ENCODE measurements at places on chromosomes 16 and 17.
A peak's percentile ranks its signal among the peaks of the same experiment; 100 is the strongest.

DNA sequence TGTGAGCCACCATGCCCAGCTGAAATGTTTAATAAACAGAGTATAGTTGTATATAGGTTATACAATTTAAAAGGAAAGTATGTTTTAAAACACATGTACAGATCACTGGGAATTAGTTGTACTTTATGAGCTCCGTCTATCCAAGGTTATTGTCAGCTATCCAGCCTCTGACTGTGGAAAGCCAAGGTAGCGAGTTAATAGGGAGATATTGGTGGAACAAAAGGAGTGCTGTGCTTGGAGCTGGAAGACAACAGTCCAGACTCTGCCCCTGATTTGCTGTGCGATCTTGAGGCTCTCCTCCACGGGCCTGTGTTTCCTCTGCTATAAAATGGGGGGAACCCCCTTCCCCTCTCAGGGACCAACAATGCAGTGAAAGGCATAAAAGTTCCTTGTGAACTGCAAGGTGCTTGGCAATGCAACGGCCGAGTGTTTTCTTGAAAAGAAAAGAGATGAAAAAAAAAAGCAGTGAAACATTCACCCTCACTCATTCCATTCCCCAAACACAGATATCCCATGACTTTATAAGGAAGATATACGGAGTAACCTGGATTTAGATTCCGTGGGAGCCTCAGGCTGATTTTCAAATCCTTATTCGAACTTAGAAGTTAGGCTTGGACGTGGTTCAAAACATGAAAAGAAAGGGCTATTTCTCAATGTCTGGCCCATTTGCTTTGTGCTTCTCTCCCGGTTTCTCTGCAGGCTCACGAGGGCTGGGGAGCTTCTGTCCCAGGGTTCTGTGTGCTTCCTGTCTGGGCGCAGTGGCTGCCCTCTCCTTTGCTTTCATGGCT is 34.1 kb downstream of the CUEDC1 start:
- DNase-seq, result no peak

GRCh38 chr16:12518241-12519175 is 285.2 kb downstream of the CPPED1 start:
- DNase-seq, result no peak

GRCh38 chr16:68732042-68732680 is 4.9 kb upstream of the CDH1 start:
- DNase-seq, result no peak

DNA sequence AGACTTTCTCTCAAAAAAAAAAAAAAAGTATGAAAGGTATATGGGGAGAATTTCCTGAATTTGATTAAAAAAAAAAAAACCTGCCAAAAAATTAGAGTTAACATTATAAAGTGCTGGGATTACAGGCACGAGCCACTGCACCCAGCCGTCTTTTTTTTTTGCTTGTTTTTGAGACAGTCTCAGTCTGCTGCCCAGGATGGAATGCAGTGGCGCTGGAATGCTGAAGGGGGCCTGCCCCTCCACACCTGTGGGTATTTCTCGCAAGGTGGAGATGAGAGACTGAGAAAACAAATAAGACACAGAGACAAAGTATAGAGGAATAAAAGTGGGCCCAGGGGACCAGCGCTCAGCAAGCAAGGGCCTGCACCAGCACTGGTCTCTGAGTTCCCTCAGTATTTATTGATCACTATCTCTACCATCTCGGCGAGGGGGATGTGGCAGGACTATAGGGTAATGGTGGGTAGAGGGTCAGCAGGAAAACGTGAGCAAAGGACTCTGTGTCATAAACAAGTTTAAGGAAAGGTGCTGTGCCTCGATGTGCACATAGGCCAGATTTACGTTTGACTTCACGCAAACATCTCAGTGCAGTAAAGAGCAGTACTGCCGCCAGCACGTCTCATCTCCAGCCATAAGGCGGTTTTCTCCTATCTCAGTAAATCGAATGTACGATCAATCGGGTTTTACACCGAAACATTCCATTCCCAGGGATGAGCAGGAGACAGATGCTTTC is 117.2 kb downstream of the GOSR1 start:
- no peak for DNase-seq

DNA sequence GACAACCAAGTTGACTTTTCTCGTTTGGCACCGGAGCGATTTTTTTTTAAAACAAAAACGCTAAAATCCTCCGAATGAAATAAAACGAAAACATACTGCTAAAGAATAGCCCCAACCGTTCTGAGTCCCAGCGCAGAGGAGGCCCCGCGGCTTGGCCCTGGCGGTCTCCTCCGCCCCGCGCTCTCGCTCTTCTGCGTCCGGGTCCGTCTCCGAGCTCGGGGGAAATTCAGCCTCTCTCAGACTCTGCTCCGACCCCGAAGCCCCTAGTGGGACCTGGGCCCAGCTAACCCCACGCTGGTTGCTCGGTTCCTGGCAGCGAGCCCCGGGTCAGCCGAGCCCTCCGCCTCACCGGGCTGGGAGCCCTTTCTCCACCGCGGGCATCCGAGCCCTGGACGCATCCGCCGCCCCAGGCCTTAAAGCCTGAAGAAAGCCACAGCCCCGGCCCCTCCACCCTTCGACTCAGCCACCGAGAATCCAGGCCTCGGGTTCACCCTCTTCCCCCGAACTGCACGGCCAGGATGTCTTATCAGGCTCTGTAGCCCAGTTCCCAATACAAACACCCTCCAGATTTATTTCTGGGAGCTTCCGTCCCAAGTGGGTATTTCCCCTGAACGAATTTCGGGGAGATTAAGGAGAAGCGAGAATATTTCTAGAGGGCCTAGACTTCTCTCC is 1.2 kb downstream of the TBX2 start:
- DNase-seq, result peak; percentile 71

DNA sequence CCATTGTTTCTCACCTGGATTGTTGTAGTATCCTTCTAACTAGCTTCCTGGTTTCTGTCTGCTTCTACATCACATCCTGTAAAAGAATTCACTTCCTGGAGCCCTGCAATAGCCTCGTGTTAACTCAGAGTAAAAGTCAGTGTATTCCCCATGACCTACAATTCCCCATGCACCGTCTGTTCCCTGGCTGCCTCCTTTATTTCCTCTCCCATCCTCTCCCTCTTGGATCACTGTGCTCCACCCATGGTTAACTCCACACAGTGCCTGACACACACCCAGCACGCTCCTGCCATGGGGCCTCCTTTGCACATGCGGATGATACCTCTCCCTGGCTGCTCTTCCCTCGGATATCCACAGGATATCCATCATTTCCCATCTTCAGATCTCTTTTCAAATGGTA is 301.4 kb upstream of the IRX3 start:
- no peak for DNase-seq

GRCh38 chr16:82641336-82641984 is 14.7 kb downstream of the CDH13 start:
- no peak for DNase-seq

DNA sequence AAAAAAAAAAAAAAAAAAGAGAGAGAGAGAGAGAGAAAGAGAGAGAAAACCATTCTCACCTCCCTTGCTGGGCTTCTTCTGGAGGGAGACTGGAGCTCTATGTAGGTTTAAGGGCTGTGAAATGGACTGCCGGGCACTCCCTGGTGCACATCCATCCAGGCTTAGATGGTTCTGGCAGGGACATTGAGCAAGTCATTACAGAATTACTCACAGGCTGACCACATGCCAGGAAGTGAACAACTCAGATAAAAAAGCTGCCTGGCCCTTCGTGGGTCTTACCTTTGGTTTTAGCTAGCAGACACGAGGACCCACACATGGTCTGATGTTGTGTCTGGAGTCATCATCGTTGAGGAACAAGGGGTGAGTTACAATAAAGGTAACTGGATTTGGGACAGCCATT is 847.4 kb upstream of the EEF2KMT start:
- no peak for DNase-seq

DNA sequence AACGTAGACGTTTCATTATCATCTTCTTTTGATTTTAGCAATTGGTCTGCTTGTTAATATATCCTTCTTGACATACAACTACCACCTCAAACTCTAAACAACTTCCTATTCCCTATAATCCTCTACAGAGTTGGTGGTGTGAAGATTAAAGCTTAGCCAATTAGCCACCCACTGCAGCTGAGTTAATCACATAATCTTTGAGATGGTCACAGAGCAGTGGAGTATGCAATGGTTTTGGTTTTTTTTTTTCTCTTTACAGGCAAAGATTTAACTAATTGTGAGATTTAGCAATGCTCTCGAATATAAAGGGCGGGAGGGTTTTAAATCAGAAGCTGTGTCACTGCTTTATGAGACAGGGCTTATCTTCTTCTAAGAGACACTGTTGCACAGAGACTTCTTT is 37.0 kb downstream of the STX8 start:
- no peak for DNase-seq

- DNase-seq, result no peak
Observed at GRCh38 chr16:79795556-79795955, 195.0 kb upstream of the MAF start.

- DNase-seq, result no peak
Observed at GRCh38 chr17:66032082-66032712, 159.7 kb downstream of the CEP112 start.

- no peak for DNase-seq
Observed at GRCh38 chr17:19248151-19248927, 11.2 kb downstream of the EPN2 start.

- DNase-seq, result no peak
Observed at GRCh38 chr17:58278661-58279015, 2.1 kb downstream of the MPO start.

GRCh38 chr17:14866266-14866665 is 398.9 kb downstream of the PMP22 start:
- no peak for DNase-seq

DNA sequence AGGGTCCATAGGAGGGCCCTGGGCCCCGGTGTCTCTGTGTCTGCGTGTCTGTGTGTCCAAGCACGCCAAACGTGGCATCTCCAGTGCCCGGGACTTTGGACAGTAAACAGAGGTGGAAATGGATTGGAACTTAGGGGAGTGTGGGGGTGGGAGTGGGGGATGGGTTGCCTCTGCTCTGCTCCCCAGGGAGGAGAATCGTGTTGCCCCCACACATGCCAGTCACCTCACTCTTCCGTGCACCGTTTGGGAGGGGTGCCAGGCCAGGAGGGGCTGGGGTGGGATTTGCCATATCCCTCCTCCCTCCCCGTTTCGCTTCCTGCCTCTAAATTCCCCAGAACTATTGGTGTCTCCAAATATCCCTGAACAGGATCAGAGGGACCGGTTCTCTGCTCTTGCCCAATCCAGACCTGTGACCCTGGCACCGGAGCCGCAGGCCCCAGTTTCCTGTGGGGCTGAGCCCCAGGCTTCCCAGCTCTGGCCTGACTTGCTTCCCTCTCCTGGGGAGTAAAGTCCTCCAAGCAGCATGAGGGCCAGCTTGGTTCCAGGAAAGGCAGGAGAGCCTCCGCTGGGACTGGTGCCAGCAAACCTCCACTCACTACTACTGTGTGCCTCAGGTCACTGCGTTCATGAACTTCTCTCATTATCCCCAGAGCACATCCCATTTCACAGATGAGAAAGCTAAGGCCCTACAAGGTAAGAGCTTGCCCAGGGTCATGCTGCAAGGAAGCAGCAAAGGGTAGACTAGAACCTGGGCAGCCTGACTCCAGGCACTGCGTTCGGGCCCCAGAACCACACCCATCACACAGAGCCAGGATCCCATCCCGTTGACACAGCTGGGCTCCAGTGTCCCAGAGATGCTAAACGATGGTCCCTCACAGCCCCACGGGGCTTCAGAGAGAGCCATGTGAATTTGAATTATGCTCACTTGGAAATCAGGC is at the start of gene ASGR1:
ASGR1 (minus strand) TSS at position 54 of the 938 bp plus-strand sequence. CDS start 807 bp downstream, outside the sequence.
- DNase-seq, result no peak

GRCh38 chr16:58177353-58177710 is 20.6 kb downstream of the CSNK2A2 start:
- DNase-seq, result no peak

DNA sequence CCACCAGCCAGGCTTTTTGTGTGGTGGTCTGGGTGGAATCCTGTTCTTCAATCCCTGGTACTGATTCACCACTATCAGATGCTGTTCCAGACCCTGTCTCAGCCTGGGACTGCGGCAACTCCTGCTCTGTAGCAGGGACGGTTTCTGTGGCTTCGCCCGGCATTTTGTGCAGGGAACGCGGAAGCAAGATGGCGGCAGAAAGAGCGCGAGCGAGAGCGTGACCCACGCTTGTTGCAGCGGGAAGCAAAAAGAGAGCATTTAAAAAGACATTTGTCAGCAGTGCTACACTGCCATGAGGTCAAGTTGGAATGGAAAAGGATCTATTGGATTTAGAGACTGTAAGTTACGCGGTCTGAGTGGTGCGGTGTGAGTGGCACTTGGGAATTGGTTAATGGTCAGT is at the start of gene NACA2:
NACA2 (minus strand) TSS at position 202 of the 400 bp plus-strand sequence; CDS start at position 163, 39 bp downstream.
- DNase-seq, result no peak
